NCI-H2029 treated with DMSO at 0.1 percent for 48 hours (cell line): ENCODE measurements at places on chromosomes 12 and 14.

DNA sequence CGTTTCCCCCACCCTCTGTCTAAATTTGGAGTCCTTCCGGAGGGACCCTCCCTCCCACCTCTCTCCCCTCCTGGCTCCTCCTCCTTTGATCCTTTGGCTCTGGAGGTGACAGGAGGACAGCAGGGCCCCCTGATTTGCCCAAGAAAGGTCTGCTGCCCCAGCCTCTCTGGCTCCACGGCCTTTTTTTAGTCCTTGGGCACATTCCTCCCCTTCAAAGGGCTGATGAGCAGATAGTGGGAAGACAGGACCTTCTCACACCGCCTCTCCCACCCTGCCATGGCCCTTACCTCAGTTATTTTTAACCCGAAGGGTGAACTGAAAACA lies 196 bp upstream of the MYH6 start:
- DNase-seq, result no peak

DNA sequence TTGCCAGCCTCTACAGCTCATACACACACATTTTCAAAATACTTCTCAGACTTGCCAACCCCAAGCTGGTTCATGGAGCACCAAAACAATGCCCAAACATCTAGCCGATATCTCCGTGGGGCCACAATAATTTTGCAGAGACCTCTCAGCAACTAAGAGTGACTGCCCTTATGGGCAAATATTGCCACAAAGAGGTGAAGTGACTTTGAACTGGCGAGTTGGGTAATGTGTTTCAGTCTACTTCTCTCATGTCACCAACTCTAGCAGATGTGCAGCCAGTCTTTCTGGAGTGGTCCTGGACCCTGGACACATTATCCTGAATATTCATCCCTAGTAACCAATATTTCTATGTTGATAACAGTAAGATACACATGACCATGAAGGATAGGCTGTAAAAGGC lies 290.3 kb downstream of the EMP1 start:
- no peak for DNase-seq

DNA sequence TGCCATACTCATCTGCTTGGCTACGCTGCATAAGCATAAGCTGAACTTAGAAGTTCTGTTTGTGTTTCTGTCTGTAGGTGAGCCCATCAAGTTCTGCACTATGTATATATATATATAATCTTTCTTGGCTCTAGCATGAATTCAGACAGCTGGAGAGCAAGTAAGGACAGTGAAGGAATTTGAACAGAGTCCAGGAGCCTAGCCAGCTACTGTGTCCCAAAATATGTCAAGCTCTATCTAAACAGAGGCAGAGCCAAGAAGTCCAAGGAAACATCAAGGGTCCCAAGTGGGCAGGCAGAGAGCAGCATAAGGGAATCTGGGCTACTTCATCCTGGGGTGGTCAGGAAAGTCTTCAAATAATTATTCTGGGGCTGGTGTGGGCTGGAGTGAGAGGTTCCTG lies 118.5 kb upstream of the NPAS3 start:
- DNase-seq, result no peak

GRCh38 chr12:80627782-80628181 lies 79.7 kb upstream of the MYF6 start:
- no peak for DNase-seq

DNA sequence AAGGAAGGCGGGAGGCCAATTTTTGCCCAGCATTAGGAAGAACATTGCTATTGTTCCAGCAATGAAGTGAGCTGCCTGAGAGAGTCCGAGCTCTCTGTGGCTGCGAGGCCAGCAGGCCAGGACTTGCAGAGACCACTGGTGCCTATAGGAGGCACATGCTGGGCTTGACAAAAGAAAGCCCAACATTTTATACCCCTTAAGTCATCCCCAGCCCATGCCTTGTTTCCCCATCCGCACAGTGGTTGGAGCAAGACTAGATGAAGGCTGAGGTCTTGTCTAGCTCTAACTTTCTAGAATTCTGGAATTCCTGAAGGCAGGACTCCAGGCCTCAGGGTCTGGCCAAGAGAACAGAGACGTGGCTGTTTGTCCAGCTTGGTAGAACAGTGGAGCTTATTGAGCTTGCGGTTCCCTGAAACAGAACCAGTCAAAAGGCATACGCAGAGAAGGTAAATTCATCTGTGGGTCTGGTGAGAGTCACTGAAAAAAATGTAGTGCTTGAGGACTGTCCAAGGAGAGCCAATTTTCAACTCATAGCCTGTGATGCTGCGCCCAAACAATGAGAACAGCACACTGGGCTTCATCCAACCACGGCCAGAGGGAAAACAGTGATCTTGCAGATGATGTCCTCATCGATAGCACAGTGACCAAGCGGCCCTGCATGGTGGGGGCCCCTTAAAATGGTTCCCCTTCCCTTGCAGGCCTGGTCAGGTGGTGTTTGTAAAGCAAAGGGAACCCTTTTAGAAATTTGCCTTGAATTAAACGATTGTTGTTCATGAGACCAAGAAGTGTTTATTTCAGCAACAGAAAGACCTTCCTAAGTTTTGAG lies 27.1 kb upstream of the COL2A1 start:
- DNase-seq, result no peak

GRCh38 chr14:19974844-19975243 lies 547 bp upstream of the OR4K15 start:
- no peak for DNase-seq
